ENCODE measurements at places on chromosomes 3 and 15.

- no peak for DNase-seq
Measured at GRCh38 chr3:16821053-16821452, 63.7 kb upstream of the PLCL2 start.

- no peak for DNase-seq
Measured at GRCh38 chr3:176740906-176741663, 456.2 kb downstream of the TBL1XR1 start.

DNA sequence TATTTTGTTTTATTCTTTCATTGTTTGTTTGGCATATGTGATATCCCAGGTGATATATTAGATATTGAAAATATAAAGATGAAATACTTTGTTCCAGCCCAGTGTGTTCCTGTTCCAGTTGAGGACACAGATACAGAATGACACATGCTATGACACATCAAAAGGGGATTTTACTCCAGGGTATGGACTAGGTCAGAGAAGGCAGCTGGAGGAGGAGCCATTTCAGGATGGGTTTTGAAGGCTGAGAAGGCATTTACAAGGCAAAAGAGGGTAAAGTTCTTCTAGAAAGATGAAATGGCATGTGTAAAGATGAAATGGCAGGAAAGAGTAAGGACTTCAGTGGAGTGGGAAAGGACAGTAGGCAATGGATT, 163.8 kb downstream of the ZIC1 start:
- no peak for DNase-seq

DNA sequence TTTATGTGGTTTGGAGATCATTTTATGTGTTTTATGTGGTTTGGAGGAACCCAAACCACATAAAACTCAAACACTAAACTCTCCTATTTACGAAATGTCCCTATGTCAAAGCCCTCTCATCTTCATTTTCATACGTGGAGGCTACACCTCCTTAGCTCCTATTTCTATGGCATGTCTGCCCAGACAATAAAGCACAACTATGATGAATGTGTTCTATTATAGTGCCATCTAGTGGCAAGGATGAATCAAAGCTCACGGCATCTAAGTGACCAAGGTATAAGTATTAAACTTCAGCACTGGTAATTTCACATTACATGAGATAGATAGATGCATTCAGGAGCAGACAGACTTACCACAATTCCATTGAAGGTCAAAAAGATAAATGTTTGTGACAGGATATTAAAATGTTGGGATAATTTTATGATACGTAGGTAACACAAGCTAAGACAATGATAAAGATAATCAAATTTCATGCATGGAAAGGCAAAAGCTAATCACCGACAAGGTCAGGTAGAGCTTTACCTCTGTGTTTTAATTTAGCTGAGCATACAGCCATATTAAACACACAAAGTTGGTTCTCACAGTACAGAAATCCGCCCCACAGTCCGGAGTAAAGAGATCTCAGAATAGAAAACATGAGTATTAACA, 130.6 kb upstream of the FHIT start:
- peak; percentile 86 for DNase-seq

- no peak for DNase-seq
Measured at GRCh38 chr3:180329187-180329586, 272.8 kb upstream of the TTC14 start.

DNA sequence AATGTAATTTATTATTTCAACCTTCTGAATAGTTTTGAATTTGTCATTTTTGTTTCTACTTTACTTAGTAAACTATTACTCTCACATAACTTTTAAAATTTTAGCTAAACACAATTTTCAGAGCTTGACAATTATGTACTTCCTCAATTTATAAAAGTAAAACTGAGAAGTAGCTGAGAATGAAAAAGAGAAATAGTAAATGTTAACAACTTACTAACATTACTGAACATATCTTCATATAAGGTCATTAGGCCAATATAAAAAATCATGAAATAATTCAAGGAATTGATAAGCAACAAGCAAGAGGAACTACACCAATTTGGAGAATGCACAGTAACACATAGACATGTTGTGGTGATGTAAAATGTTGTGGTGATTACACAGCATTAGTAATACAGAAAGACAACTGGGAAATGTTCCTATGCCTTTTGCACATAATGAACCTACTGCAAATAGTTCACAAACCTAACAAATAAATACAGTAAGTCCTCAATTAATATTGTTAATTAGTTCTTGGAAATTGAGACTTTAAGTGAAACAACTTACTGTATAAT, 137.9 kb downstream of the CBLB start:
- peak; percentile 54 for DNase-seq

- DNase-seq: no peak
Measured at GRCh38 chr3:165749821-165750220, 87.4 kb downstream of the BCHE start.

DNA sequence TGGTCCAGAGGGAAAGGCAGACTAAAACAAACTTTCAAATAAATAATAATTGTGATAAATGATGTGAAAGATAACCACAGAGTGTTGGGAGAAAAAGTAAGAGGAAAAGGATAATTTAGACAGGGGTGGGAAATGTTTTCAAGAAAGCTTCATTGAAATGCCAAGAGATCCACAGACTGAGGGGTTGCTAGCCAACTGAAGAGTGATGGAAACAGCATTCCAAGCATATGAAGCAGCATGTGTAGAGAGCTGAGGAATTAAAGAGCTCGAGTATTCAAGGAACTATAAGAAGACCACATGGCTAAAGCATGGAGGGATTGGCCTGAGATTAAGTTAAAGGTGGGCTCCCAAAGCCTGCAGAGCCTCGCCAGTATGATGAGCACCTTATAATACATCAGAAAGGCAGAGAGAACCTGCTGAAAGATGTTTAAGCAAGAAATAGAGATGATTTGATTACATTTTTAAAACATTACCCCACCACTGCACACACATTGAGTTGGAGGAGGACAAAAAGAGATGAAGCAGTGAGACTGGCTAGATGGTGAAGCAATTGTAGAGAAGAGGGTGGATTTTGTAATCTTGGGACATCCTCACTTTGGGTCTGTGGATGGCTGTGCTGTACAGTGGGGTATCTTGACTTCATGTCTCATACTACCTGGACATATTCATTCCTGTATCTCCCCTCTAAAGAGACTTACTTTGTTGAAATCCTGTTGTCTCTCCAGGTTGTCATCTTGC, 100.8 kb downstream of the STAC start:
- DNase-seq: no peak

GRCh38 chr3:69212411-69213160, 90.2 kb upstream of the LMOD3 start:
- DNase-seq: peak; percentile 70
